LHCN-M2 (cell line): ENCODE measurements at places on chromosomes 11 and 22.
A peak's percentile ranks its signal among the peaks of the same experiment; 100 is the strongest.

DNA sequence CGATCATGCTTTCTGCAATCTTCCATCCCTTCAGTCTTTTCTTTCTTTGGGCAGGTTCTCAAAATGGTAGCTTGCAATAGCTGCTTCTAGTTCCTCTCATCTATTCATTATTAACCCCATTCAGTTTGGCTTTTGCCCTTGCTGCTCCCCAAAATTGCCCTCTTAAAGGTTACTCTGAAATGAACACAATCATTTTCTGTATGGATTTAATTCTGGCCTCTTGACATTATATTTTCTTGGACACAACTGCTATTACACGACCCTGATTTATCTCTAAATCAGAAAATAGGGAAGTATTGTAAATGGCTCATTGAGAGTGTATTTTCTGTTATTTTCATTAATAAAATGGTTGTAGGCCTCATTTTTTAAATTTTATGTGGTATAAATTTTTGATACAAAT lies at the start of gene ANGPTL5:
ANGPTL5 (minus strand) TSS at position 101 of the 400 bp plus-strand sequence. CDS start 8,613 bp downstream, outside the sequence.
- no peak for DNase-seq

- DNase-seq: no peak
These were observed 63.8 kb upstream of the PRSS23 start for GRCh38 chr11:86736291-86737143.

- peak; percentile 79 for DNase-seq
These were observed 32.2 kb downstream of the LIMK2 start for GRCh38 chr22:31244046-31244942.

- DNase-seq: peak; percentile 76
These were observed 177.9 kb downstream of the ETS1 start for GRCh38 chr11:128409476-128409875.

DNA sequence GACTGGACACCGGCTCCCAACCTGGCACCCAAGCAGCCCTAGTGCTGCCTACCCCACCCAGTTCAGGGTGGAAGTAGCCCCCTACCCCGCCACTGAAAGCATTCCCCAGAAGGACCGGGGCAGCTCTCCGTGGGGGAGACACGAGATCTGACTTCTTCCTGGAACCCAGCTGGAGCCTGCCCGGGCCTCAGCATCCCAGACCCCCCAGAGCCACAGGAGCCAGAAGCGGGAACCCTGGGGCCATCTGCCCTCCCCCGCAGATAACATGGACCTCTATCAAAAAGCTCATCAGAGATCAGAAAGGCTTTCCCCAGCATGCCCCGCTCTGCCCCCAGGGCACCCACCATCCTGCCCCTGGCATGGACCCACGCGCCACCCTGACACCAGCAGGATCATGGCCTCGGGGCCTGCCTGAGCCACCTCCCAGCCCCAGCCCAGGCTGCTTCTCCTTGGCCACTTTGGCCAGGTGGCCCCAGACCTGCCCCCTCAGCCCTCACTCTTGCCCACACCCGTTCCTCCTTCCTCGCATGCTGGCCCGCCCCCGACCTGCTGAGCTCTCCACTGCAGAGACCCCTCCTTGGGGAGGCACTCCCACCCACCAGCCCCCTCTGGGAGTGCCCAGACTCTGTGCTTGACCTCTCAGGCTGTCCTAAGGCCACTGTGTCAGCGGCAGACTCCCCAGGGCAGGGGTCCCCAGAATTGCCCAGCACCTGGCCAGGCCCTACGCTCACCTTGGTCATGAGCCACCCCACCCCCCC lies 17.1 kb downstream of the WNT7B start:
- DNase-seq: no peak
